Fibroblast of villous mesenchyme (primary cell): ENCODE measurements at places on chromosomes 12 and 14.

GRCh38 chr12:129110575-129110974 is 257.3 kb downstream of the GLT1D1 start:
- DNase-seq: no peak

- DNase-seq: peak; percentile 97
Observed at GRCh38 chr14:103382376-103382775, 2.8 kb upstream of the MARK3 start.

GRCh38 chr12:4171742-4172141 is 101.8 kb upstream of the CCND2 start:
- no peak for DNase-seq

GRCh38 chr14:50773632-50774541 is 57.1 kb downstream of the NIN start:
- peak; percentile 62 for DNase-seq

DNA sequence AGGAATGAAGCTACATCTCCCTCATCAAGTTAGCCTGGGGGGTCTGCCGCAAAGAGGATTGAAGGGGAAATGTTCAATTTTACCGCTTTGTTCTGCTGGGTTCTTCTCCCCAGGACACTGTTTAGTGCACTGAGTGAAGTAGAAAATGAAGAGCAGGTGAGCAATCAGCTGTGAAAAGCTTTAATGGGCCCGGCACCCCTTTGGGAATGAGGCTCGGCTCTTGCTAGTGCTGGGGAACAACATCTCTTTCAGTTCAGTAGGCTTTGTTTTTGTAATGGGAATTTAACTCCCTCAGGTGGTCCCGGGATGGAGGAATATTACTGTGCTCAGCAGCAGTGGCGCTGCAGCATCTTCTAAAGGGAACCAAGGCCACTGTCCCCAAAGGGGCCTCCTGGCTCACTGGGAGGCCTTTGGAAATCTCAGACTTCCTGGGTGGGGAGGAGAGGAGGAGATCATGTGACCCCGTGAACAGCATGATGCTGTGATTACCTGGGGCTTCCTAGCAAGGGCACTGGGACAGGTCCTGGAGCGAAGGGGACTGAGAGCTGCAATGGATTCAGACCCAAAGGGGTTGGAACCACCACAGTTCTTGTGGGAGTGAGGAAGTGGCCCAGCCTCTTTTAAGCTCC is 85.2 kb upstream of the MAX start:
- no peak for DNase-seq

GRCh38 chr14:29925101-29925722 is 2.4 kb downstream of the PRKD1 start:
- DNase-seq: no peak
